ENCODE measurements at places on chromosomes 4 and X. TPM values are rescaled to one million over a fixed set of nuclear protein-coding genes. Genes with fewer than 3 reads are reported as not detected.

- DNase-seq: no peak
Observed at GRCh38 chr4:150235808-150236271, 157.6 kb downstream of the DCLK2 start.

- no peak for DNase-seq
Observed at GRCh38 chr4:73816814-73817213, 19.7 kb upstream of the CXCL6 start.

- DNase-seq: no peak
Observed at GRCh38 chrX:115311139-115311538, 21.6 kb downstream of the LUZP4 start.

DNA sequence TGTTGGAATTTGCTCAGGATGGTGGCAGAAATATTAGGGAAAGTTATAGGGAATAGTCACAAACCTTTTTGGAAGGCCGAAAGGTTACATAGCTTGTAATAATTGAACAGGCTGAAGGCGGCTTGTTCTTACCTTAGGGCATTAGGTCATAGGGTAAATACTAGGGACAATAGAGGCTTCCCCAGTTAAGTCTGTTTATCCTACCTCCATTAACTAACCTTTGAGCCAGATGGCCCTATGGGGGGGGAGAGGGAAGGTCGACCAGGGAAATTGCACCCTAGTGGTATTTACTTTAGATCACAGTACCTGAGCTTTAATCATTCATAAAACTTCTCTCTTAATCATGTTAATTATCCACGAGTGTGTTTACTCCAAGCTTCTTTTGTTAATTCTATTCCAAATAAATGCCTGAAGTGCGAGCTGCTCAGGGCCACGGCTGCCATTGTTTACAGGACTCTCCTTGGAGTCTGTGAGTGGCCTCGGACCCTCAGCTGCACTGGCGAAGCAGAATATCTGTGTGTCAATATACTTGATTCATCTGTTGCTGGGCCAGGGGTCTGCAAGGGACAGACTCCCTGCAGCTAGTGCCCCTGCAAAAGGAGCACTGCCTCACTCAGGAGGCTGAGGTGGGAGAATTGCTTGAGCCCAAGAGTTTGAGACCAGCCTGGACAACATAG, 22.9 kb downstream of the PAGE2 start:
- DNase-seq: peak; percentile 62

Gene PDZD4
- 1.3 TPM for total RNA-seq

Gene TEX11
- total RNA-seq: not detected

Gene SPARCL1
- total RNA-seq: 0.18 TPM
